ENCODE measurements at places on chromosomes 2 and 18.

DNA sequence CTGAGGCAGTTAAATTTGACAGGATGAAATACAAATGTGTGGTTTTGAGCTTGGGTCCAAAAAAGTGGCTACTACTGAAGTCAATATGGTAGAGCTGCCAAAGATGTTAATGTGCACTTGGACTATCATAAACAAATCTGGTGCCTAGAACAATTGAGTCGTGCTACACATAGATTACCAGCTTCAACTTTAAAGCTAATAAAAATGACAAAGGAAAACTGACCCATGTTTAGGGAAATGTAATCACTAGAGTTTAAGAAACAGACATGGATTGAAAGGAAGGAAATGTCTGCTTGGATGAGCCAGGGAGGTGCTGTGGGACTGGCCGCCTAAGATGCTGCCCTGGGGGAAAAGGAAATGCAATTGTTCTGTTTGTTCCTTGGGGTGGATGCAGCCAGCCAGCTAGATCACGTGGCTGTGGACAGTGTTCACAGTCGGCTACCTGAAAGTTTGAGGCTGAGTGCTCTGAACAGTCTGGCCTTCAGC, 36.6 kb downstream of the CYB5A start:
- DNase-seq: no peak

GRCh38 chr18:44552706-44553105, 128.0 kb upstream of the SETBP1 start:
- DNase-seq: no peak

GRCh38 chr2:12674644-12675328, 42.0 kb upstream of the TRIB2 start:
- no peak for DNase-seq

DNA sequence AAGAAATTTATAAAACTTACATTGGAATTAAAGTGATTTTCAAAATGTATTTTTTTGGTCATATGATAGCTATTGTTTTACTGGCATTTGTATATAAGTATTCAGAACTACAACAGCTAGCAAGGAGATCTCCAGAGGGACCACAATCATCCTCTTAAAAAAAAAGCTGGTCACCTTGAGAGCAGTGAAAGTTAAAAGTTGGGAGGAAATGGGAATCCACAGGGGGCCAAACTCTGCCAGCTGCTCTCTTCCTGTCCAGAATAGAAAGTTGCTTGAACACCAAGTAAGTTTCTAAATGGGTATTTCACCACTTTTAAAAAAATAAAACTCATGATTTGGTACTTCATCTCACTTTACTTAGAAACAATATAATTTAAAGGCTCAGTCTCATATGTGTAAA, 1025.1 kb downstream of the LRP1B start:
- DNase-seq: no peak

GRCh38 chr2:183474912-183475695, 350.9 kb downstream of the NUP35 start:
- DNase-seq: no peak

DNA sequence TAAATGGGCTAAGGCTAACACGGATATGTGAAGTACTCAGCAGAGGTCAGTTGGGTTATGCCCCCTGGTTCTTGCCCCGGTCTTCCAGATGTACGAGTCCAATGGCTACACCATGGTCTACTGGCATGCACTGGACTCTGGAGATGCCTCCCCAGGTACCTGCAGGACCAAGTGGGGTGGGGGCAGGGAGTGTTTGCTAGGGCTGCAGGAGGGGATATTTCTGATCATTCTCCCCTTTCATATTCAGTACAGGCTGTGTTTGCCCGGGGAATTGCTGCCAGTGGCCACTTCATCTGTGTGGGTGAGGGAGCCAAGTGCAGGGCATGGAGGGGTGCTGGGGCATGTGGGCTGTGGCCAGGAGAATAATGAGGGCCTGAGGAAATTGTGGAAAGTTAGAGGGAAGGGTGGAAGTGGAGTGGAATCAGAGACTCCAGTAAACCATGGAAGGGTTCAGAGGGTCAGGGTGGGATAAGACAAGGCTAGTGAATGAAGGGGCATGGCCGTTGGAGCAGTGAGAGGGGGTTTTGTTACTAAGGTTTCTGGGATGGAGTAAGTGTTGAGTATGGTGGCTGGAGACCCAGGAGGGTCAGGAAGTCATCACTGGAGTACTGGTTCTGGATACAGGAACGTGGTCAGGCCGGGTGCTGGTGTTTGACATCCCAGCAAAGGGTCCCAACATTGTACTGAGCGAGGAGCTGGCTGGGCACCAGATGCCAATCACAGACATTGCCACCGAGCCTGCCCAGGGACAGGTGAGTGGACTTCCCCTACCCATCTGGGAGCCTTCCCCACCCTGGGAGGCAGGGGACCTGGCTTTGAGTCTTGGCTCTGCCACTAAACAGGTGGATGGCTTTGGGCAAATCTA, 1.9 kb downstream of the WDR54 start:
- DNase-seq: no peak

GRCh38 chr2:147843391-147843863, 1.4 kb upstream of the ACVR2A start:
- DNase-seq: no peak

GRCh38 chr18:4734903-4735302, 279.8 kb upstream of the DLGAP1 start:
- DNase-seq: no peak

GRCh38 chr2:76692908-76693307, 829.3 kb downstream of the LRRTM4 start:
- no peak for DNase-seq

- DNase-seq: no peak
Observed at GRCh38 chr18:57210107-57210715, 63.3 kb downstream of the BOD1L2 start.

Data from stimulated activated CD8-positive, alpha-beta memory T cell treated with anti-CD3 and anti-CD28 coated beads, Interleukin-15, amount 100 ng/mL, for 48 hours (primary cell).